ENCODE measurements at places on chromosomes 5 and 9.

GRCh38 chr9:942805-943580, 33.5 kb upstream of the DMRT3 start:
- no peak for DNase-seq

- no peak for DNase-seq
Measured at GRCh38 chr9:132548751-132549640, 33.4 kb upstream of the BARHL1 start.

DNA sequence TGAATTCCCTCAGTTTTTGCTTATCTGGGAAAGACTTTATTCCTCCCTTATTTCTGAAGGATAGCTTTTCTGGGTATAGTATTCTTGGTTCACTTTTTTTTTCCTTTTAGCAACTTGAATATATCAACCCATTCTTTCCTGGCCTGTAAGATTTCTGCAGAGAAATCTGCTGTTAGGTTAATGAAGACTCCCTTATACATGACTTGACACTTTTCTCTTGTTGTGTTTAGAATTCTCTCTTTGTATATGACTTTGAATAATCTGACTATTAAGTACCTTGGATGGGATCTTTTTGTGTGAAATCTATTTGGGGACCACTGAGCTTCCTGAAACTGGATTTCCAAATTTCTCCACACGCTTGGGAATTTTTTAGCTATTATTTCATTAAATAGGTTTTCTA, 55.0 kb upstream of the CDK5RAP2 start:
- DNase-seq = no peak

GRCh38 chr9:115024925-115025535, 92.9 kb downstream of the TNC start:
- no peak for DNase-seq

DNA sequence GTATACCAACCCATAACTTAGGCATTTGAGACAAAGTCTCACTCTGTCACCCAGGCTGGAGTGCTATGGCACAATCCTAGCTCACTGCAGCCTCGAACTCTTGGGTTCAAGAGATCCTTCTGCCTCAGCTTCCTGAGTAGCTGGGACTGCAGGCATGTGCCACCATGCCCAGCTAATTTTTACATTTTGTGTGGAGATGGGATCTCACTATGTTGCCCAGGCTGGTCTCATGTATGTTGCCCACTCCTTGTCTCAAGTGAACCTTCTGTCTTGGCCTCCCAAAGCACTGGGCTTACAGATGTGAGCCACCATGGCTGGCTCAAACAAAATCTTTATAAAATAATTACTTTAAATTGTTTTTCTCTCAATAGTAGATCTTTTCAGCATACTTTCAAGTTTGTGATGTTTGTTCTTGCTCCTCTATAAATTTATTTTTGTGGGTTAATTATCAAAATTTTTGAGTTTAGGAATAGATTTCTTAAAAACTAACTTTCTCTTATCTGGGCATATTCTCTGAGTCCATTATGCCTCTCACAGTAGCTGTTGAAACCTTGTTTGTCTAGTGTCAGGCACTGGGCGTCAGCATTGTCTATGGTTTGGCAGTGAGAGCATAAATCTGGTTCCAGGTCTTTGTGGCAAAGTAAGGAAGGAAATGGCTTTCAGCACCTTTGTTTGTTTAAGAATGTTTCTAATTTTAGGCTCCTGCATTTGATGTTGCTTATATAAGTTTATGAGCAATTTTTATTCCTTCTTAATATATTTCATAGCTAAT, 38.7 kb downstream of the NLN start:
- no peak for DNase-seq

GRCh38 chr9:119412399-119412798, 43.2 kb upstream of the BRINP1 start:
- DNase-seq = no peak

DNA sequence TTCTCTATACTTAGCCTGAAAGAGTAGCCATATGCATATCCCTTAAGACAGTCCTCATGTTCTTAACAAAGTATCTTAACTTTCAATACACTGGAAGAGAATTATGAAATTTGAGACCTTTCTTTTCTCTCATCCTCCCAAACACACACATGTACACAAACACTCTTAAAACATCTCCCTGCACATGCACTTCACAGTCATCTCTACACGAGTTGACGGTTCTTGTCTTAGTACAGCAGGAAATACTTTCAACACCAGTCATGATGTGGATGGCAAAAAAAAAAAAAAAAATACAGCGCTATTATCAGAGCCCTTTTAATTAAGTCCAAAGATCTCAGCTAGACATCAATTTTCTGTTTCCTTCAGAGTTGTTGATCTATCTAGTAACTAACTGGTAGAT, 43.6 kb upstream of the PCSK1 start:
- DNase-seq = peak; percentile 17

DNA sequence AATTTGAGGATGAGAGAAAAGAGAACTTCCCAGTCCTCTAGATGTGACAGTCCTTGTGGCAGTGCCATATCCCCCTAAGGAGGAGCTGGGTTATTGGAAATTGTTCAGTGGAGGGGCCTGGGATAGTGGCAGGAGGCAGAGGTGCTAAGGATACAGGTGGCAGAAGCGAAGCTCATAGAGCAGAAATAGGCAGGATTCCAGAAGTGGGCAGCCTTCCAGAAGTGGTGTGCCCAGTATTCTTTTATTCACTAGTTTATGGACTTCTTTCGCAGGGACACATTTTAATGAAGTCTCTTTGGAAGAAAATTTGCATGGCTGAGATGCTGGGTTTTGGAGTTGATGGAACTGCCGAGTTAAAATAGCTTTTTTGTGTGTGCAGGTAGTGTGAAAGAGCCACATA, 6.8 kb downstream of the PIK3R1 start:
- no peak for DNase-seq

GRCh38 chr5:170782438-170782837, 1.1 kb upstream of the GABRP start:
- DNase-seq = no peak

- DNase-seq = no peak
Measured at GRCh38 chr9:68825762-68826472, 120.9 kb downstream of the PIP5K1B start.

- no peak for DNase-seq
Measured at GRCh38 chr5:153783362-153783658, 255.4 kb downstream of the FAM114A2 start.

- peak; percentile 74 for DNase-seq
Measured at GRCh38 chr9:127183814-127184582, 61.6 kb upstream of the ANGPTL2 start.

- DNase-seq = no peak
Measured at GRCh38 chr5:177220576-177220975, 82.9 kb downstream of the RAB24 start.

DNA sequence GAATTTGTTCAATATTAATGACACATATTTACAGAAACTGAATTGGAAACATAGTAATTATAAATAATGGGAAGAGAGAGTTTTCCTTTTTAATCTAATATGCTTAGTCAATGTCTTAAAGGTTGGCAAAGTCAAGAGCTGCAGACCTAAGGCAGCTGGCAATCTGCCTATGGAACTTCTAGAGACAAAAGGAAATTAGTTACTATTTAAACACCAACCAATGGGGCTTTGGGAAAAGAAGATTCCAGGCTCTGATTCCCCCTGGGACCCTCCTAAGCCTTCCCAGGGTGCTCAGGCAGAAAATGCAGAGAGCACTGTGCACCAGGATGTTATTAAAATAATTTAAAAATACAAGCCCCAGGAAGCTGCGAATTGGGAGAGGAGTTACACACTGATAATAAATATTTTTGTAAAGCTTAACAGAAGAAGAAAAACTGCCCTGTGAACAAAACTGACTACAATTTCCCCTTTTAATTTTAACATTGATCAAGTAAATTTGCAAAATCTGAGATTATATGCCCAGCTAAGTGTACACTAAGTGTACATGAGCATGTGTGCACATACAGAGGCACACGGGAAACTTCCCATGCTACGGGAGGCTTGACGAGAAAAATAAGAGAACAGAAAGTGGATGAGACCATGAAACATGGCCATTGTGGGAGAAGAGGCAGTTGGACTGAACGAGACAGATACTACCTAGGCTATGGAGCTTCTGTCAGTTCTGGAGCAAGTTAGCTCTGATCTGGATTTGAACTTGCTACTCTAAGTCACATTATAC, 77.4 kb upstream of the ADAMTS16 start:
- no peak for DNase-seq

DNA sequence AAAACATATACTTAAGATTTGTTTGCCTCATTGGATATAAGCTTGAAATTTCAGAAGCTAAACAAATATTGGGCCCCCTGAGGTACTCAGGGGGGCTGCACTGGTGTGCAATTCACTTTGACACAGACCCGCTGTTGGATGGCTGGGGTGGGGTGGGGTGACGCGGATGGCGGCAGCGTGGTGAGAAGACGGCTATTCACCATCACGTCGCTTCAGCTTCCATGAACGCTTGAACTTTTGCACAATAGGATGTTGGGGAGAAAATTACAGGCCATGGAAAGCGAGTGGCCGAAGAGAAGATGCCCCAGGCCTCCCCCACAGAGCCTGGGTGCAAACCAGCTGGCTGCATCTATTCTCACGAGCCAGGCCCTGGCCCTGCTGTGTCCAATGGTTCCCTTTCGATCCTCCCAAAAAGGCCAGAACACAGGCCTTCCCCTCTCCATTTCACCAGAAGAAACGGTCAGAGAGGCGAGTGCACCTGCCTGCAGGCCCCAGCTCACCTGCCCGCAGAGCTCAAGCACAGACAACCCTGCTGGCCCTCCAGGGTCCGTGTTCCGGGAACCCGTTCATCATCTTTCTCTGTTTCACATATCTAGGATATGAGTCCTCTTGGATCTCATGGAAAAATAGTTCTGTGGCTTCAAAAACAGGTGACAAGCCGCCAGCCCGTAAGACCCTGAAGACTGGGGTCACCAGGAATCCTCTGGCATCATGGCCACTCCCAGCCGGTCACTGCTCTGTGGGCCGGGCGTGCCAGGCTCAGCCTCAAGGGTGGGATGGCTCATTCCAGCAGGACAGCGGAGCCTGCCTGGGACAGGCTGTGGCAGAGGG, 46.8 kb upstream of the SARDH start:
- no peak for DNase-seq

GRCh38 chr9:89440548-89440947, 57.4 kb downstream of the SEMA4D start:
- DNase-seq = no peak

- no peak for DNase-seq
Measured at GRCh38 chr5:159041444-159042198, 58.1 kb downstream of the EBF1 start.

- no peak for DNase-seq
Measured at GRCh38 chr5:6715271-6715670, 2.0 kb downstream of the TENT4A start.

GRCh38 chr5:81269751-81270393, 31.5 kb upstream of the ZCCHC9 start:
- no peak for DNase-seq

GRCh38 chr5:19886123-19886917, 101.7 kb downstream of the CDH18 start:
- peak; percentile 64 for DNase-seq

DNA sequence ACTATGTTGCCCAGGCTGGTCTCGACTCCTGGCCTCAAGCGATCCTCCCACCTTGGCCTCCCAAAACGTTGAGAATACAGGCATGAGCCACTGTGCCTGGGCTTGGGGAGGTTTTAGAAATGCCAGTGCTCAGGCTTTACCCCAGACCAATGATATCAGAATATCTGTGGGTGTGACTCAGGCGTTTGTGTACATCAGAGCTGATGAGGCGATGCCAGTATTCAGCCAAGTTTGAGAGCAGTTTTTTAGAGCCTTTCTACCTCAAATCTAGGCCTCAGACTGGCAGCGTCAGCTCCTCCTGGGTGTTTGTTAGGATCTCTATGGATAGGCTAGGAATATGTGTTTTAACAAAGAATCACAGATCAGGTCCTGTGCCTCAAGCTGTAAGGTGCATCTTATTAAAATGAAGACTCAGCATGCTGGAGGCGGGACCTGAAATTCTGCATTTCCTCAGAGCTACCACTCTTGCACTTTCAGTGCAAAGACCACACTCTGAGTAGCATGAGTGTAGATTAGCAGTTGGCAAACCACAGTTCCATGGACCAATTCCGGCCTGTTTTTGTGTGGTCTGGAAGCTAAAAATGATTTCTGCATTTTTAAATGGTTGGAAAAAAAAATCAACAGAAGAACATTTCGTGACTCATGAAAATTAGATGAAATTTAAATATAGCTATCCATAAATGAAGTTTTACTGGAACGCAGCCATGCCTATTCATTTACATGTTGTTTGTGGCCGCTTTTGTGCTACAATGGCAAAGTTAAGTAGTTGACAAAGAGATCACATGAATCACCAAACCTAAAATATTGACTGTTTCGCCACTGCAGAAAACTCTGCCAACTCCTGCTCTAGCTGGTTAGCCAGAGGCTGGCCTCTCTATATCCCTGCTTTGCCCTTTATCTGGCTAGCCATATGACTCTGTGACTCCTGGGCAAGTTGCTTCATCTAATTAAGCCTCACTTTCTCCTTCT, 92.2 kb downstream of the KLF4 start:
- DNase-seq = no peak

DNA sequence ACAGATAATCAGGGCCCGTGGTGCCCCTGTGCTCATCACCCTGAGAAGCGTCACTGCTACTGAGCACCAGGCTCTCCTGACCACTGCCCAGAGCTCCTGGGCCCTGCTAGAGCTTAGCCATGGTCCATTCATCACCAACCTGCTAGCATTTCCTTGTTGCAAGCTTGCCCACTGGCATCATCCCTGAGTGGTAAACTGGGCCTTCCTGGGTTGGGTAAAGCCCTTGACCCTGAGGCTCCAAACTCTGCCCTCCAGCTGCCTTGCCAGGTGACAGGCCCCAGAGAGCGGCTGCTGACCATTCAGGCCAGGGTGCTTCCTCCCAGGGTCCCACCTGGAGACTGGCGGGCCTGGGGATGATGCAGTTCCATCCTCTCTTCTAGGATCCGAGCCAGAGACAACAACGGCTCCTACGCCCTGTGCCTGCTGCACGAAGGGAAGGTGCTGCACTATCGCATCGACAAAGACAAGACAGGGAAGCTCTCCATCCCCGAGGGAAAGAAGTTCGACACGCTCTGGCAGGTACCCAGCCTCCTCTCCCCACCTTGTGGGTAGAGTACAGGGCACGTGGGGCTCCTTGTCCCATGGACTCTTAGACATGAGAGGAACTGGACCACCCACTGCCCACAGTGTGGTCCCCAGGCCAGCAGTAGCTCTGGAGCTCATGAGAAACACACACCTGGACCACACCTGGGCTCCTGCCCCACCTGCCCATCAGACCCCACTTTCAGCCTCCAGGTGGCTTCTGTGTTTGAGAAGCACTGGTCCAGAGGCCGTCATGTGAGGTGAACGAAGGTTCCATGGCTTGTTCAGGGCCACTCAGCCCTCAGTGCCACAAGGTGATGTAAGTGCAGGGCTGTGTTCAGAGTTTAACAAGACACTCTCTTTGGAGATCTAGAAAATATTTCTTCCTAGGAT, 60.5 kb downstream of the SYK start:
- DNase-seq = no peak

- DNase-seq = no peak
Measured at GRCh38 chr5:14143546-14143840, 351 bp downstream of the TRIO start.

GRCh38 chr5:89668821-89669220, 740.7 kb downstream of the CETN3 start:
- DNase-seq = no peak

DNA sequence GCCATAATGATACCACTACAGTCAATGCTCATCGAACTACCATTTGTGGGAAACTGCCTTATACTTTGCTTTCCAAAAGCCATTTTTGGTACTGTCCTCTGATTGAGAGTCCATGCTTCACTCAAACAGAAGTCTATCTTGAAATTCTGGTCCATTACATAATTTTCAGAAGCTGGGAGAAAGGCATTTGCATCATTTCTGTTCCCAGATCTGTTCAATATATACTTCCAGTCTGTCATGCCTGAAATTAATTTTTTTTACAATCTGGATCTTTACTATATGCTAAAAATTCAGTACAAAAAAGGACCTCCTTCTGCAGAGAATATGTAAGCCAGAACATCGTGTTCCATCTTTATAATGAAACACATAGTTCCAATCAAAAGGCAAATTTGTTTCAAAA, 528.9 kb upstream of the MEF2C start:
- no peak for DNase-seq
